SHP77 (cell line): ENCODE measurements at places on chromosomes 5 and 9.

GRCh38 chr9:22446589-22446949 lies at the start of gene DMRTA1:
DMRTA1 (plus strand) TSS chr9:22446824; CDS start chr9:22447066, 242 bp downstream.
- DNase-seq: peak; percentile 72

GRCh38 chr5:122751293-122751782 lies 23.5 kb upstream of the SNX2 start:
- no peak for DNase-seq

DNA sequence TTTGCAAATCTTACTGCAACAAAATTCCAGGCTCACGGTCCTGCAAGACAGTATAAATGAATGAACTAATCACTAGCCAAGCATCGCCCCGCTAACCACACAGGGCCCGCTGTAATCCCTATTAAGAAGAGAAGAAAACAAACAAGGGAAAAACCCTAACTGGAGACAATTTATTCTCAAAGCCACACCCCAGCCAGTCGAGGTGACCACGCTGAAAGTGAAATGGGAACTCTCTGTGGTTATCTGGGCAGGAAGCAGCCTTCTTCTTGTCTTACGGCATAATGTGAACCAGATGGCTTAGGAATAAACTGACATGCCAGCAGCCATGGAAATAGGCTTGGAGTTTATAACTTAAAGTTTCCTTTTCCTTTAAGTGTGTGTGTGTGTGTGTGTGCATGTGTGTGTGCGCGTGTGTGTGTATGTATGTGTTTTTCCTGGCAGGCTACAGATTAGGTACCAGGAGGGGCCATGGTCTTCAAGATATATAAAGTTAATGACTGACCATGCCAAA lies 120.2 kb downstream of the SEMA6A start:
- no peak for DNase-seq

DNA sequence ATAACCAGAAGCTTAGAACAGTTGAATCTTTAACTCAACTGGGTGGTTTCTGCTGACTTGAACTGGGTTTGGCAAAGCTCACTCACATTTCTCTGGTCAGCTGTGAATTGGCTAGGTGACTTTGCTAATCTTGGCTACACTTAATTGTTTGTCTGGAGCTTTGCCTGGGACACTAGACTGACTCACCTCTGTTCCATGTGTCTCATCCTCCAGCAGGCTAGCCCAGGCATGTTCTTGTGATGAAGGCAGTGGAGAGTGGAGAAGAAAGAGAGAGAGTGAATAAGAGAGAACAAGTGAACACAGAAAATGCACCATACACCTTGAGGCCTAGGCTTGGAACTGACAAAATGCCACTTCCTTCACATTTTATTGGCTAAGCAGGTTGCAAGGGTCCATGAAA lies 32.6 kb downstream of the SPATA31D1 start:
- no peak for DNase-seq

DNA sequence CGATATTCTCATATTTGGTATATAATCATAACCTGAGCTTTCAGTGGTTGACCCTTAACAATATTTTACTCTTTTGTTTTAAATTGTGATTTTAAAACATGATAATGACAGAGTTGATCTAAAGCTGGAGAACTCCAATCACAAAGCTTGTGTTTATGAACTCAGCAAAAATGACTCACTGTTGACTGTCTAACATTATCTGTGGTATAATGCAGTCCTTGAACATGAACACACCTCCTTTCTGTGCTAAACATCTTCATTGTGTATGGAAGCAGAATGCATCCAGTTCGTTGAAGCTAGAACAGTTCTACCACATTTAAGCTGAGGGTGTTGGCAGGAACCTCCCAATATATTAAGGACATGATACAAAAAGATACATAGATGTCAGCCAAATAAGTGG lies 1030.2 kb upstream of the SEMA6A start:
- DNase-seq: no peak

GRCh38 chr5:32426440-32427151 lies 17.9 kb downstream of the ZFR start:
- DNase-seq: no peak

DNA sequence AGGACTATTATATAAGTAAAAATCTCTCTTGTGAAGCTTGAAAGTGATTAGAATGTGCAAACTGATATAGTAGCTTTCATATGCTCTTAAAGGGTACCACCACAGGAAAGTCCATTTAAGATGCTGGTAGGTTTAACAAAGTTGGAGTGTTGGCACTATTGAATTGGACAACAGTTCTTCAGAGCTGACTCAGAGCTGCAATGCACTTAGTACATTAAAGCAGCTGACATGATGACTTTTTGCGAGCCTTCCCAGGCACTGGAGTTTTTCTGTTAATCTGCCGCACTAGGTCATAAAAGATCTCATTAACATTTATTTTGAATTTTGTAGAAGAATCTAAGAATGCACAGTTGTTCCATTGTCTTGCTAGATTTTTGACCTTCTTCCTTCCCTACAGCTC lies 243.8 kb downstream of the ADAMTSL1 start:
- DNase-seq: no peak

GRCh38 chr5:152376886-152377285 lies 28.2 kb downstream of the NMUR2 start:
- no peak for DNase-seq

- DNase-seq: no peak
Measured at GRCh38 chr9:112757282-112757883, 6.8 kb downstream of the SNX30 start.

DNA sequence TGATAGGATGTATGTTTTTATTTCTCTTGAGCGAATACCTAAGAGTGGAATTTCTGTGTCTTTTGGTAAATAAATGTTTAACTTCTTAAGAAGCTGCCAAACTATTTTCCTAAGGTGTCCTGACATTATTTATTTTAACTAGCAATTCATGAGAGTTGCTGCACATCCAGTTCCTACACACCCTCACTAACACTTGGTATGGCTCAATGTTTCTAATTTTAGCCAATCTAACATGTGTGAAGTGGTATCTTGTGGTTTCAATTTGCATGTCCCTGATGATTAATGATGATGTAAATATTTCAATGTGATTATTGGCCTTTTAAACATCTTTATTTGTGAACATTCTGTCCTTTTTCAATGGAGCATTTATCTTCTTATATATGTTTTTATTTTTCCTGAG lies 2095.5 kb upstream of the C9orf72 start:
- DNase-seq: no peak

DNA sequence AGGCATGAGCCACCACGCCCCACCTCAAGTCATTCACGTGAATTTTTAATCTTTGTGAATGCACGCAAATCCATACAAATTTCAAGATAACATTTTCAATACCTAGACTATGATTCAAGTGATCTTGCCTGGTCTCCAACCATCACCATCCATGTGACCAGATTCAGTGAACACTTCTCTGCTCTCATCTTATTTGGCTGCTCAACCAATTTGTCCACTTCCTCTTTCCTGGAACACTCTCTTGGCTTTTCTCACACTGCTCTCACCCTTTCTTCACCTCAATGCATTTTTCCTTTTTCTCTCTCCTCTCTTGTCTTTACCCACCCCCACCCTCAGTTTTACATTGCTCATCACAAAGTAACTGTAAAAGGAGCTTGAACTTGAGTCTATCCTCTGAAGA lies 354.7 kb upstream of the KIF2A start:
- DNase-seq: no peak

DNA sequence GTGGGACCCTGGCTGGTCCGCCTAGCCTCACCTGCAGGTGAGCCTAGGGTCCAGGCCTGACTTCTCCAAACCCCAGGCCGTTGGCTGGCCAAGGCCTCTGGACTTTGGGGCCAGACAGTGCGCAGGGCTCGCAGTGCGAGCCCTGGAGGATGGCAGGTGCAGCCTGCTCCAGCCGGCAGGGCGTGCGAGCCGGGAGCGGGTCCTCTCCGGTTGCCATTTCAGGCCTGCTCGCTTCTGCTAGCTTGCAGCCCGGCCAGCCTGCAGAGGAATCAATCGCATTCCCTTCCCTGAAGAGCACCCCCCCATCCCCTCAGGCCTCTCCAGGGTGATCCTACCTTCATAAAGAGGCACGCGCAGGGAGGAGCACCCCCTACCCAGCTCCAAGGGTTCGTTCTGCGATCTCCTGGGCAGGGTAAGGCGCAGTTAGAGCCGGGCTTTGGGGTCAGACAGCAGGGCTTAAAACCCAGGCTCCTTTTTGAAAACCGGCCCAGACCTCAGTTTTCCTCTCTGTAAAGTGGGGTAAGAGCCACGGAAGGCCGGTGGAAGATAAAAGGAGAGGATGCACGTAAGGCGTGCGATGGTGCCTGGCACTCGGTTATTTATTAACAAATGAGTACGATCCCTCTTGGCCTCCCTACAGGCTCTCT lies 6.2 kb downstream of the BARHL1 start:
- DNase-seq: no peak

DNA sequence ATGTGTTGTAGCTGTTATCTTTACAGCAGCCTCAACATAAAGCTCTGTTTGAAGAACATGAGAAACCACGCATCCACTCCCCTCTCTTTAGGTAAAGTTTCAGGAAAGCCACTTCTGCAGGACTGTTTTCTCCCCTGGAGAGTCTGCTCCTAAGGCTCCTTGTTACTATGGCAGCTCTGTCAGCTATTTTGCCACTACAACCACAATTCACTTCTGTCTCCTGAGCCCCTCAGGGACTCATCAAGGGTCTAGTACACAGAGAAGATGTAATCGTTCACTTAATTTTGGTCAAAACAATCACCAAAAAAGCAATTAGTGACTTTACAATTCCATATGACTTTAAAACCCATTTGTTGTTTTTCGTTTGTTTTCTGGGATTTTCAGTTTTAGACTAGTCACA lies 157.7 kb downstream of the FBN2 start:
- no peak for DNase-seq

DNA sequence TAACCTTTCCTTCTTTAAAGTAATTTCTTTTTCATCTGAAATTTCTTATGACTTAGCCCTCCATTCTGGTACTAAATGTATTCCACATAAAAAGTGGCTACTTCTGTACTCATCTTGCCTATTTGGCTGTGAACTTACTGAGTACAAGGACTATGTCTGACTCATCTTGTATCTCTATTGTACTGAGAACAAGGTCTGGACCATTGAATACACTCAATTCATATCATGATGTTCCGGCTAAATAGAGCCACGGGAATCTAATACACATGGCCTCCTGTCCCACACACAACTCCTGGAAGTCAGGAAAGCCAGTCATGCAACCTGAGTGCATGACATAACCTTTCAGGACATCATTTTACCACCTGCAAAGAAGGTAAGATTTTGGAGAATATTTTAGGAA lies 203.9 kb downstream of the PLK2 start:
- DNase-seq: no peak
